ENCODE measurements at places on chromosomes 5 and 9. TPM values are rescaled to one million over a fixed set of nuclear protein-coding genes. Genes with fewer than 3 reads are reported as not detected.

ACTBL2 gene
- total RNA-seq: not detected

RASEF gene
- total RNA-seq: not detected

GRXCR2 gene
- total RNA-seq: not detected

PRR7 gene
- total RNA-seq: 7.6 TPM

ARL10 gene
- 15.0 TPM for total RNA-seq

SLC25A2 gene
- total RNA-seq: 2.5 TPM

PRR16 gene
- not detected for total RNA-seq

SLC2A8 gene
- total RNA-seq: 0.39 TPM

GRCh38 chr5:80487444-80487828 lies 464 bp upstream of the FAM151B start:
- DNase-seq: no peak

- no peak for DNase-seq
Measured at GRCh38 chr5:152113401-152113800, 188.8 kb upstream of the GLRA1 start.

- DNase-seq: no peak
Measured at GRCh38 chr9:73153793-73154227, 2.1 kb downstream of the ANXA1 start.

DNA sequence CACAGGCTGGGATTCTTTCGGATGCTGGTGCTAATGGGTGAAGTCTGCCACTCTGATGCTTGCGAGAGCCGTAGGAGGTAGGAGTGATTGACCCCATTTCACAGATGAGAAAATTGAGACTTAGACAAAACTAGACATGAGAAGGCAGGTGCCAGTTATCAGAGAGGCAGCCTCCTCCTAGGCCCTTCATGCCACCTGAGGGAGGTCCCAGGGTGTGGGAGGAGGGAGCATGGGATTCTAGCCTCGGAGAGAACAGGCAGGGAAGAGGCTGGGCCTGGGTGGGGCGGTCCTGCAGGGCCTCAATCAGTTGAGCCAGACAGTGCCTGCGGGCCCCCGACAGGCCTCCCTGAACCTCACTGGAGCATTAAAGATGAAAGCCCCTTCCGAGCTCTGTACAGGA lies 112.4 kb downstream of the COL23A1 start:
- no peak for DNase-seq

- DNase-seq: no peak
Measured at GRCh38 chr9:31623511-31623910, 760.9 kb upstream of the ACO1 start.

DNA sequence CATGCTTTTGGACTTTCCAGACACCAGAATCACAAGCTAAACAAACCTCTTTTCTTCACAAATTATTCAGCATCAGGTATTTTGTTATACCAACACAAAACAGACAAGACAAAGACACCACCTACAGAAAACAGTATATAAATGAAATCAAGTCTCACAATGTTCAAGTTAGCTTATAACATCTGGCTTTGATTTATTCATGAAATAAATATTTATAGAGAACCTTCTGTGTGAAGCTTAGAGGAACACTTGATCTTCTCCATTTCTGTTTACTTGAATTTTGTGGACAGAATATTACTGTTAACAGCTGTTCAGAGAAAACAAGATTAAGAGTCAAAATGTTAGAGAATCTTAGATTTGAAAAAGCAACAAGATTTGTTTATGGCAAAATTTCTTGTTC lies 137.4 kb upstream of the PRR16 start:
- DNase-seq: no peak

DNA sequence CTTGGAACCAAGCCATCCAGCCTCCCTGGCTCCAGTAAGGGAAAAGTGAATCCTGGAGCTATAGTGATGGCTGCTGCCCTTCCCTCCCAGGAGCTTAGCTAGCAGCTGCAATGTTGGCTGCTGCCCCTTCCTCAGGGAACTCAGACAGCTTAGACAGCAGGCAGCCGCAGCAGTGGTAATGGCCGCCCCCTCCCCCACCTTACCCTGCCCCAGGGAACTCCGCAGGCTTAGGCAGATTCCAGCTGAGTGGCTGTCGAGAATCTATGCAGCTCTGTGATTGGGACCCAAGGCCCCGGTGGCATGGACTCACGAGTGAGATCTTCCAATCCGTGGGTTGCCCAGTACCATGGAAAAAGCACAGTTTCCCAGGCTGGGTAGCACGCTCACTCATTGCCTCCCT lies 378.6 kb downstream of the NNT start:
- no peak for DNase-seq

DNA sequence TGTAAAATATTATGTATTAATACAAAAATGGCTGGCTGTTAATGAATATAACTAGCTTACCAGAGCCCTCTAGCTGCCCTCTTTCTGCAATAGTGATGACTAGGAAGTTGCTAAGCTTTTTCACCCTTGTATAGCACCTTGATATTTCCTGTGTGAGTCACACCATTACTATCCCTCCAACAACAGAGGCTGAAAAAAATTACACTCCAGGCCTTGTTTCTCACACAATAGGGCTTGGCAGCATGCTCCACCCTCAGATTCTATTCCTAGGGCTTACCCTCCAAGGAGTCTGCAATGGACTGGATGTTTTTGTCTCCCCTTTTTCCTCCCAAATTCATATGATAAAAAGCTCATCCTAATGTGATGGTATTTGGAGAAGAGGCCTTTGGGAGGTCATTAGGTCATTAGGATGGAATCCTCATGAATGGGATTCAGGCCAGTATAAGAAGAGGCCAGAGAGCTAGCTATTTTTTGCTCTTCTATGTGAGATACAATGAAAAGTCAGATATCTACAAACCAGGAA lies 184.6 kb upstream of the MAP1B start:
- no peak for DNase-seq

DNA sequence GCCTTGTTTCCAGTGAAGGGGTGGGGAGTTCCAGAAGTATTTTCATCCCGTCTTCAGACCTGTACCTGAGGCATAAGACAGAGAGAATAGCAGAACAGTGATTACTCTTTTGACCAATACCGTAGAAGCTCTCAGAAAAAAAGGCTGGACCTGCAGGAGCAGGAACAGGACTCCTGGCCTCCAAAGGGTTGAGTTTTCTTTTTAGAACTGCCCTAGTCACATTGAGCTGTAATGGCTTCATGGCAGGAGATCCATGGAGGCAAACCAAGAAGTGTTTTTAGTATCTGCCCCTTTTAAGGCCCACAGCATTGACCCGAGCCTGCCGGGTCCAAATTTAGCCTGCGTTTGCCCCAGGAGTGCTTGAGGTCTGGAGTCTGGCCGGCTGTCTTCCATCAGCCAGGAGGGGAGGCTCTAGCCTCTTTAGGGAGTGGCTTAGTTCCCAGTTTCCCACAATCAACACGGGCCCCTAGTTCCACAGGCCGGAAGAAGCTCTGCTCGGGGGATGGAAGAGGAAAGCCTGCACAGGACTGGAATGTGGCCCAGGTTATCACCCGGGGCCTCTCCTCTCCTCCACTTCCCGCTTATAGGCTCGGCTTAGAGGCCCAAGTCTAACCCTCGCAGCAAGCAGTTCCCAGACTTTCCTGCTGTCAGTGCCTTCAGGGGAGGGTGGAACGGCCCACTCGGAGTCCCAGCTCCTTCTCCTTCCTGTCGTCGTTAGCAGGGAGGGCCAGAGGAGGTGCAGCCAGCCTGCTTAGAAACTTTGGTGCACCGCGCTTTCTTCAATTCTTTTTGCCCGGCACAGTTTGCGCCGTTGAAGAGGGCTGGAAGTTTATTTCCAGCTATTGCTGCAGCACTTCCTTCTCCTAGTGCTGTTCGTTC lies 80.7 kb downstream of the C9orf152 start:
- DNase-seq: no peak

GRCh38 chr9:84846906-84847305 lies 177.4 kb downstream of the NTRK2 start:
- no peak for DNase-seq

DNA sequence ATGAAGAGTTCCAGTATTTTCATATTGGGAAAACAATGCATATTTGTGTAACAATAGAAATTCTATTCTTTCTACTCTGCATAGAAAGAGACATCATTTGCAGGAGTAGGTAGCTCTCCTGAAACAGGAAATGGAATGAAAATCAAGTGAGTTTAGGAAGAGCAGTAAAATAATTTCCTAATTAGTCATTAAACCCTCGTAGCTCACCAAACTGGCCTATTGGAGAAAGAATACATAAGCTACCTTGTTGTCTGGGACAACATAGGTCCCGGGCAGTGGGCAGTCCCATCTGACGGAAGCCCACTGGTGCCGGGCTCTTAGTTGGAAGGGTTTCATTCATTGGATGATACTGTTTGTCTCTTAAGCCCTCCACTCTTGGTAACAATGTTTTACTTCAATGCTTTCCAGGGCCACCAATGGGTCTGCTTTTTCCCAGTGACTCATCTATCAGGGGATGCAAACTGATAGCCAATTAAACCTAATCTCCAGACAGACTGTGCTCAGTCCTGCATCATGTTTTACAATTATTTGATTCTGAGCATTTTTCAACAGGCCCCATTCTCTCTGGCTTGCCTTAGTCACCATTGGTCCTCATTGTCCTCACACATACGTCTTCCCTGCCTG lies 46.5 kb downstream of the GNA14 start:
- DNase-seq: no peak

GRCh38 chr9:86643946-86644674 lies 289.9 kb upstream of the TUT7 start:
- no peak for DNase-seq

DNA sequence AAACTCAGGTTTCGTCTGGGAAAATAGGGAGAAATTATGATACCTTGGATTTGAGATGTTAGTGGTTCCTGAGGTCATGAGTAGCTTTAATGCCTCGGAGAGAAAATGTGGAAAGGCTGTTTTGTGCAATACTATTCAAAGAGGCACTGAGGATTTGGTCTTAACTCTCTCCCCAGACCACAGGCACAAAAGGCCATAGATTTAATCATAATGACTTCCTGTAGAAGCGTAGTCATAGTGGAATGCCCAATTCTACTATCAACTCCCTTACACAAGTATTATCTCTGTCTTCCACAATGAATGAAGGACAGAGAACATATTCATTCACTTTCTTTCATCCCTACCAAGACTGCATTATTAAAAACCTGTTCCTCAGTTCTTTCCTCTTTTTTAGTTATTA lies 153.0 kb upstream of the FTMT start:
- no peak for DNase-seq

GRCh38 chr5:90095292-90096060 lies 314.1 kb downstream of the CETN3 start:
- no peak for DNase-seq

GRCh38 chr9:100933656-100934055 lies 94.9 kb upstream of the PLPPR1 start:
- DNase-seq: no peak

GRCh38 chr5:159199225-159199624 lies 10.1 kb downstream of the RNF145 start:
- no peak for DNase-seq

DNA sequence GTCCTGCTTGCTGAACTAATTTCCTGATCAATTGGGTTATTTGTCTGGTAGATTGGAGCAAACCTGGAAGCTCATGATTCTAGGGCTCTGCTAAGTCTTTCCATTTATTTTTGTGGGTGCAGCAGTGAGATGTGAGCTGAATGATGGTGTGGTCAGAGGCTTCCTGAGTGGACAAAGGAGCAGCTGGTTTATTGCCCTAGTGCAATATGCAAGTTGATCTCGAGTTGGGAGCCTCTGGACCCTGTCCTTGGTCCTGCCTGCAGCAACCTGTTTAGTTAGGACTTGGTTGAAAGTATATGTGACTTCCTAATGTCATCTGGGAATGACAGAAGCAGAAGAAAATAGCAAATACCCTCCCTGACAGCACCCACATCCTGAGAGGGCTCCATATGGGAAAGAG lies 4.2 kb upstream of the UNC5A start:
- DNase-seq: no peak

DNA sequence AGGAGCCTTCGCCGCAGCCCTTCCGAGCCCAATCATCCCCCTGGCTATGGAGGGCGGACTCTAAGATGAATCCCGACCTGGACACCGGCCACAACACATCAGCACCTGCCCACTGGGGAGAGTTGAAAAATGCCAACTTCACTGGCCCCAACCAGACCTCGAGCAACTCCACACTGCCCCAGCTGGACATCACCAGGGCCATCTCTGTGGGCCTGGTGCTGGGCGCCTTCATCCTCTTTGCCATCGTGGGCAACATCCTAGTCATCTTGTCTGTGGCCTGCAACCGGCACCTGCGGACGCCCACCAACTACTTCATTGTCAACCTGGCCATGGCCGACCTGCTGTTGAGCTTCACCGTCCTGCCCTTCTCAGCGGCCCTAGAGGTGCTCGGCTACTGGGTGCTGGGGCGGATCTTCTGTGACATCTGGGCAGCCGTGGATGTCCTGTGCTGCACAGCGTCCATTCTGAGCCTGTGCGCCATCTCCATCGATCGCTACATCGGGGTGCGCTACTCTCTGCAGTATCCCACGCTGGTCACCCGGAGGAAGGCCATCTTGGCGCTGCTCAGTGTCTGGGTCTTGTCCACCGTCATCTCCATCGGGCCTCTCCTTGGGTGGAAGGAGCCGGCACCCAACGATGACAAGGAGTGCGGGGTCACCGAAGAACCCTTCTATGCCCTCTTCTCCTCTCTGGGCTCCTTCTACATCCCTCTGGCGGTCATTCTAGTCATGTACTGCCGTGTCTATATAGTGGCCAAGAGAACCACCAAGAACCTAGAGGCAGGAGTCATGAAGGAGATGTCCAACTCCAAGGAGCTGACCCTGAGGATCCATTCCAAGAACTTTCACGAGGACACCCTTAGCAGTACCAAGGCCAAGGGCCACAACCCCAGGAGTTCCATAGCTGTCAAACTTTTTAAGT lies 819 bp downstream of the ADRA1B start:
- no peak for DNase-seq

Data from naive thymus-derived CD8-positive, alpha-beta T cell (primary cell).